ENCODE measurements at places on chromosomes 1 and 21.

DNA sequence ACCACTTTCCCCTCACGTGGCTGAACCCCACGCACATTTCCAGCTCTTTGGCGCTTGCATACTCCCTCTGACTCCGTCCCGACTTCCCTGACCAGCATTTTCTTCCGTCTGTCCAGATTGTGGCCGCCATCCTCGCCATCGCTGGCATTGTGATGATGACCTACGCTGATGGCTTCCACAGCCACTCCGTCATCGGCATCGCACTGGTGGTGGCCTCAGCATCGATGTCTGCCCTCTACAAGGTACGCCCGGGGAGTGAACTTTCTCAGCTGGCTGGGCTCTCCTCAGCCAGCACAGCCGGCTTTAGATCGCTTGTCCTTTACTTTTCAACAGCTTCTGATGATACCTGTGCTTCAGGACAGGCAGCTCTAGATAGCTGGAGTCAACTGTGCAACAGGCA, 56.8 kb upstream of the COA6 start:
- no peak for DNase-seq

- no peak for DNase-seq
Measured at GRCh38 chr21:31117128-31117916, 79.0 kb upstream of the KRTAP19-8 start.

- DNase-seq = no peak
Measured at GRCh38 chr1:78141531-78142231, 95.9 kb downstream of the GIPC2 start.

- DNase-seq = no peak
Measured at GRCh38 chr21:29366532-29366931, 67.8 kb downstream of the BACH1 start.

DNA sequence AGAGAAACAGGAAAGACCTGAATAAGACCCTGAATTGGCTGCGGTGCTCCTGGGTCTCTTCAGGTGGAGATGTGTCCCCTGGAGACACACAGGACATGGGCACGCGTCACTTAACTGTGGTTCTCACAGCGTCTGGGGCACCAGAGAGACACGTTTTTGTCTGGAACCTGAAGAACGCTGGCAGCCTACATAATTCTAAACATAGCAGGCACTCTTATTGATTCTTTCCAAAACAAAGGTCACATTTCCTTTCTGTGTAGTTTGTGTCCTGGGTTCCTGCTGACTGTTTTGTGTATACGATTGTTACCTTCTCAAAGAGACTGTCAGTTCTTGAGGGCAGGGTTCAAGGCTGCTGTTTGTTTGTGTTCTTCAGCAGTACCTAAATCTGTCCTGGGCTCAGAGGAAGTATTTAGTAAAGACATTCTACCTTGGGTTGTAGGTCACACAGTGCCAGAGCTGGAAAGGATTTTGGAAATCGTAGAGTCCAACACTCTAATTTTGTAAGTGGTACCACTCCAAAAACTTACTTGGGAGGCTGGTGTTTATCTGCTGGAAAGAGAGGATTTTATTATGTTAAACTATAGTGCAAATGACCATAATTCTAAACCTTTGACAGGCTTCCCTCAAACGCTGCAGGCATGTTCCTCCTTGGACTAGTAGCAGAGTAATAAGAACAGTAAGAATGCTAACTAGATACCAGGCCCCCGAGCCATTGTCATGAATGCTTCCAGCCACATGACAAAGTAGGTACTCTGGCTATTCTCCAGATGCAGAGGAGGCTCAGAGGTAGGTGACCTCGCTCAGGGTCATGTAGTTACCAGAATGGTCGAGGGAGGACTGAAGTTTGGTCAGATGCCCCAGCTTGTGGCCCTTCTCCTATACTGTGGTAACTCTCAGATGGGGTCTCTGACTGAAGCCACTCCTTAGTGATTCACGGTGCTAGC, 164.3 kb downstream of the DHRS3 start:
- no peak for DNase-seq

GRCh38 chr1:64828829-64829228, 84.0 kb downstream of the RAVER2 start:
- DNase-seq = no peak

DNA sequence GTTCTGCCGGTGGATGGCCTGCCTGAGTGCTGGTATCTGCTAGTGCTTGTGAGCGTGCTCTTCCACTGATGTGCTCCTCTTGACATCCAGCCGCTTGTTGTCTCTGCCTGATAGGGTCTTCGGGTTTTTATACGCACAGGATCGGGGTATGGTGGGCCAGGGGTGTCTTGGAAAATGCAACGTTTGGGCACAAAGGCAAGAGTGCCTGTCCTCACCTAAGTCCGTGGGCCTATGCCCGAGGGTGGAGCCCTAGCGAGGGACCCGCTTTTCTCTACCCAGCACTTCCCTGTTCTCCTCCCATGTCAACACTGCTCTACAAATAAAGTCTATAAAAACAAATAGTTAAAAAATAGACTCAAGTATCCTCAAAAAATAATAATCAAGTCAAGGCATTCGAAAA, 1007.8 kb downstream of the PLA2G4A start:
- DNase-seq = no peak

Data from stimulated activated CD4-positive, alpha-beta T cell treated with anti-CD3 and anti-CD28 coated beads, Interleukin-12 subunit alpha, Interleukin-12 subunit beta, amount 100 ng/mL, for 4 hours (primary cell).